Suppressor macrophage treated with lipopolysaccharide for 4 hours (primary cell): ENCODE measurements at places on chromosomes 7 and 10.

GRCh38 chr7:117169907-117170306 is 153.0 kb downstream of the WNT2 start:
- DNase-seq, result no peak

DNA sequence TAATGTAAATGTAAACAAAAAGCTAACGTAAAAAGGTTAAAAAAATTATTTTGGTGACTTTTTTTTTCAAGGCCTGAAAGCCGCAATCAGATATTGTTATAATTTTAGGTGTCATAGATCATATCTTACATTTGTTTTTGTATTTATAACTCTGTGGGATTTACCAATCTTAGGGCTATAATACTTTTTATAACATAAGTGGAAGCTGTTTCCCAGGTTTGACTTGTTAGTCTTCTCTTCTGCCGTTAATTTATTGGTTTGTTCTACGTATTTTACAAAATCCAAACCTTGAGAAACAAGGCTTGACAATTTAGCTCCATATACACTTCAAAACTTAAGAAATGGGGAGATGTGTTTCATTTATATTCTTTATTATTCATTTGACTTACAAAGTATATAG is 119.4 kb downstream of the EVX1 start:
- no peak for DNase-seq

DNA sequence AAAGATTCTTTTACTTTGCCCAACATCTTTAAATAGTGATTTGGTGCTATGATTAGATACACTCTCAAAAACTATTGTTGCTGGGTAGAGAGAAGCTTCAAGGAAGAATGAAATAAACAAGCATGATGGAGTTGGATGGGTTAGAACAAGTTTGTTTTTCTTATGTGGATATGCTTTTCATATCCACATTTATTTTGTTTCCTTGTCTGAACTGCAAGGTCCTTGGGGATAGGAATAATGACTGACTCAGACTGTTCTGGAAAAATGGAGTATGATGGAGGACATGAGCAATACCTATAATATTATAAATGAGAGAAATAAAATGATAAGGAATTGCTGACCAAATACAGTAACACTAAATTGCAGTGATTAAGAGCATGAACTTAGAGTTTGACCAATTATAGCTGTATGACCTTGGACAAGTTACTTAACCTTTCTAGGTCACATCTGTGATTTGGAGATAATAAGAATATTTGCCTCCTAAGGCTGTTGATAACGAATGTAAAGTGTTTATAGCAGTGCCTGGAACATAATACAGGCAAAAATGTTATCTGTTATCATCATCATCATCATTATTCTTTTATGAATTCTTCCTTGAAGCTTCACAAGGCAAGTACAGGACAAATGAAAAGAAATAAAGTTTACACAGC is 847.5 kb downstream of the LRMDA start:
- DNase-seq, result no peak

DNA sequence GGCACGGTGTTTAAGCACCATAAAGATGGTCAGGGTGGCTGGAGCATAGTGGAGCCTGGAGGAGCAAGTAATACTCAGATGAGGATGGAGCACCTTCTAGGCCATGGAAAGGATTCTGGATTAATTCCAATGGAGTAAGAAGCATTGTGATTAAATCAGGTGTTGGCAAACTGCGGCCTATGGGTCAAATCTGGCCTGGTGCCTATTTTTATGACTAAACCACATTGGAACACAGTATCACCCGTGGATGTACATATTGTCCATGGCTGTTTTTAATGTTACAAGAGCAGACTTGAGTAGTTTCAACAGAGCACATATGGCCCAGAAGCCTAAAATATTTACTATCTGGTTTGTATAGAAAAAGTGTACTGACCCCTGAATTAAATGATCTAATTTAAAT is 49.9 kb upstream of the TMEM248 start:
- no peak for DNase-seq

- no peak for DNase-seq
Measured at GRCh38 chr7:132097550-132098134, 478.6 kb downstream of the PLXNA4 start.

GRCh38 chr10:80283536-80284199 is 5.8 kb downstream of the MAT1A start:
- DNase-seq, result no peak

DNA sequence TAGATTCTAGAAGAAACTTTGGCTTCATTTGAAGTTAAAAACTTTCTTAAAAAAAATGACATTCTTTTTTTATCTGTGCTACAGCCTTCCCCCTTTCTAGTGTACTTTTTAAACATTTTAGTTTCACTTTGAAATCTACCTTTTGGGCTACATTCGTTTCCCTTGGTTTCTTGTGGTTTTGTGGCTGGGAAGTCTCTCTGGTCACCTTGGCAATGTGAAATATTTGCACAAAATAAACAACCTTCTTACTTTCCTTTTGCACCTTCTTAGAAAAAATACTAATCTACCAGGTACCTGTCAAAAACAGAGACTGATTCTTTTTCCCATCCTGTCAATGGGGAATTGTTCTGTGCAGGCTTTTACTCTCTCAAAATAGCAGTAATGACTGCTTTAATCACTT is 350.2 kb downstream of the GATA3 start:
- no peak for DNase-seq
